Astrocyte of the spinal cord (primary cell): ENCODE measurements at places on chromosomes 2 and 18.

DNA sequence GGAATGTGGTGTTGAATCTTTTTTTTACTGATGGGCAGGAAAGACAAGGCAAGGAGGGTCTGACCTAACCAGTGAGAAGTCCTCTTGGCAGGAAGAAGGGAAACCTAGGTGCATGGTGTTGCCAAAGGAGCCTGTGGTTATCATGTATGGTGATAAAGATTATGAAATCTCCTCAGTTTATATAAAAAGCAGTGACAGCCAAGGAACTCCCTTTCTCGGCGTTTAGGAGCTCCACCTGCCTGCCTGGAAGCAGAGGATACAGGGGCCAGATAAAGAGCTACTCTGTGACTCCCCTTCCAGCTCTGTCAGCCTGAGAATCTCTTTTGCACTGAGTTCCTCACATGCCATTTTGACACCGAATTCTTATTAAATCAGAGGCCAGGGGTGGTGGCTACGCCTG, 26.1 kb downstream of the COLEC12 start:
- no peak for DNase-seq

GRCh38 chr2:134771313-134771801, 52.6 kb upstream of the TMEM163 start:
- no peak for DNase-seq

GRCh38 chr2:43319541-43319940, 93.1 kb upstream of the ZFP36L2 start:
- no peak for DNase-seq

- no peak for DNase-seq
Observed at GRCh38 chr2:235055891-235056516, 104.2 kb downstream of the SH3BP4 start.

- DNase-seq = no peak
Observed at GRCh38 chr2:136323935-136324334, 206.0 kb upstream of the CXCR4 start.

- no peak for DNase-seq
Observed at GRCh38 chr2:20400787-20401488, 45.9 kb upstream of the RHOB start.

DNA sequence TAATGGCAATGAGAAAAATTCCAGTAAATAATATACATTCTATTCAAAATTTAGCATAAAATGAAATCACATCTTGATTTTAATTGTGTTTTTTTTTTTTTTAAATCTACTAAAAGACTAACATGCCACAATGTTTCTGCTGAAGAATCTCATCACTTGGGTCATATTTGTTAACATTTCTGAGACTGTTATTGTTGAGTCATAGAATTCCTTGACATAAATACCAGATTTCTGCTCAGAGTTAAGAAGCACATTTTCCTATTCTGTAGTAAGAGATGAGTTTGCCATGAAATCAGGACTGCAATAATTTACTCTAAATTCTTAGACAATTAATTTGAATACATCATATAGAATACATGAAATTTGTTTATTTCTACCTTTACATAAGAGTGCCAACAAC, 154.9 kb upstream of the KYNU start:
- peak; percentile 48 for DNase-seq

- no peak for DNase-seq
Observed at GRCh38 chr2:26964446-26965130, 5.8 kb upstream of the MAPRE3 start.

DNA sequence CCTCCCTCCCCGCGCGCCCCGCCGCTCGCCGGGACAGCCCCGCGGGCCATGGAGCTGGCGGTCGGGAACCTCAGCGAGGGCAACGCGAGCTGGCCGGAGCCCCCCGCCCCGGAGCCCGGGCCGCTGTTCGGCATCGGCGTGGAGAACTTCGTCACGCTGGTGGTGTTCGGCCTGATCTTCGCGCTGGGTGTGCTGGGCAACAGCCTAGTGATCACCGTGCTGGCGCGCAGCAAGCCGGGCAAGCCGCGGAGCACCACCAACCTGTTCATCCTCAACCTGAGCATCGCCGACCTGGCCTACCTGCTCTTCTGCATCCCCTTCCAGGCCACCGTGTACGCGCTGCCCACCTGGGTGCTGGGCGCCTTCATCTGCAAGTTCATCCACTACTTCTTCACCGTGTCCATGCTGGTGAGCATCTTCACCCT, 865 bp downstream of the GALR1 start:
- DNase-seq = no peak

DNA sequence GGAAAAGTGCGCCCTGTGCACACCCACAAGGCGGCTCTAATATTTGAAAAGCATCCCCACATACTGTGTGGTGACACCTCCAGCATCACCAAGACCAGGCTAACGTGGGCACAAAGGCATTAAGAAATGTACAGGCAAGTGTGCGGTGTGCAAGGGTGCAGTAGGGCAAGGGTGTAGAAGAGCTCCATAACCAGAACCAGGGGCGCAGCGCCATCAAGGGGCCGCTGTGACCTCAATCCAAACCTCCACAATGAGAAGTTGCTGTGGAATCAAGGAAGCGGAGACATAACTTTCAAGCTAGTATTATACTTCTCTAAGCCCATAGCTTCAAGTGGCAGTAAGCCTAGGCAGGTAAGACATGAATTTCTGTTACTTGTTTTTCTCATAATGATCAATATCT, 13.0 kb downstream of the L3MBTL4 start:
- DNase-seq = no peak

- DNase-seq = no peak
Observed at GRCh38 chr2:96664366-96664925, 21.9 kb downstream of the FER1L5 start.

DNA sequence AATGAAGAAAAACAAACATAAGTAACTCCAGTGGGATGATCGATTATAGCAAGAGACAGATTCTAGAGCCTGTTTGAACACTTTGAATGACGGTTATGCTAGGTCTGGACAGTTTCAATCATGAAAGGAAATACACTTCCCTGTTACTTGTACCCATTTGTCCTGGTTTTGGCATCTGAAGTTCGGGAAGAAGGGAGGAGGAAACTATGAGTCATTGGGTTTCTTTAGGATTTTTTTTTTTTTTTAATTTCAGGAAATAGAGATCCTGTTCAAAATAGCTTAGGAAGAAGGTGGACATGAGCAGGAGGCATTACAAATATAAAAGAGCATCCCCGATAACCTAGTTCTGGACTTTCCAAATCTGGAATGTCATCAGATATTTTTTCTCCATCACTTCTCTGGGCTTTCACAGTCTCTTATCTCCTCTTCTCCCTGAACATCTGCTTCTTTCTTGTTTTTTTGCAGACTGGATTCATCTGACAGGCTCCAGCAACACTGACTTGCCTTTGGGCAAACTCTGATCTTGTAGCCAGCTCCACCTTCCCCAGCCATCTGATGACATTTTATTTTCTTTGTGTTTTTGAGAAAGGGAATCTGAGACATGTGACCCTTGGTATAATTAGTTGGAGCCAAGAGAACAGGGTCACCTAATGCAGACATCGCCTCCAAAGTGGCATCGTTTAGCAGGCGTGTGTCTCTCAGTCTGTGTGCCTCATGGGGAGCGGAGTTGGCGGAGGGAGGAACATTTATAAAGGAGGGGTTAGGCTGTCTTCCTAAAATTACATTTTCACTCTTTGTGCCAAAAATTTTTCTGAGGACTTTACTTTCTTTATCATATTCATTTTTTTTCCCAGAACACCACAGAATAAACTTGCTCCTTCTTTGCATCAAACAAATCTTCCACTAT, 195.3 kb upstream of the EPHA4 start:
- peak; percentile 9 for DNase-seq

DNA sequence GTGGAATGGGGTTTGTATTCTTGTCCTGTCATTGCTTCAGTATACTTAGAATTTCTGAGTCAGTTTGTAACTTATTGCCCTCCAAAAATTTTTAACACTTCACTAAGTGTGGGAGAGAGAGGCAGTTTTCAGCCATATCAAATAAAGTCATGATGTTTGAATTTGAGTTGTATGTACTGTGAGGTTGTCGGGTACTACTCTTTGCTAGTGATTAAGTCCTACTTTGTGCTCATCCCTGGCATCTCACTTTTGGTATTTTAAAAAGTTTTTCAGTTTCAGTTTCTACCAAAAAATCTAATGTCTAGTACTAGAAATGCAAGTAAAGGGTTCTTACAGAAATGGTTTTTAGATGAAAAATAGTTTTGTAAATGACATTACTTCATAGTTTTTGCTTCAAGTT, 40.7 kb downstream of the EIF5B start:
- DNase-seq = no peak

DNA sequence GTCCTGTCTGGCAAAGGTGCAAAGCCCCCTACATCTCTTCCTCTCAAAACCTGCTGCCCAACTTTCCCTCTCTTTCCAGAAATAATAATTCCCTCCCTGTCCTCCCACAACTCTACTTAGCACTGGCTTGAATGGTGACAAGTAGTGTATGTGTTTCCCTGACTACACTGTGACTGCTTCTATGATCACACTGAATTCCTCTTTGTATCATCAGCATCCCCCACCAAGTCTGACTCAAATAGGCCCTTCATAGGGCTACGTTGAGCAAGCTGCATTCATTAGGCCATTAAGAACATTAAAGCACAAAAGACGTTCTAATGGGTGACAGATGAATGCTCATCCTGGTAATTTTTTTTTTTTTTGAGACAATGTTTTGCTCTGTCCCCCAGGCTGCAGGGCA, 13.7 kb upstream of the ST3GAL5 start:
- DNase-seq = peak; percentile 43

GRCh38 chr2:45736757-45737704, 85.6 kb downstream of the PRKCE start:
- DNase-seq = no peak

DNA sequence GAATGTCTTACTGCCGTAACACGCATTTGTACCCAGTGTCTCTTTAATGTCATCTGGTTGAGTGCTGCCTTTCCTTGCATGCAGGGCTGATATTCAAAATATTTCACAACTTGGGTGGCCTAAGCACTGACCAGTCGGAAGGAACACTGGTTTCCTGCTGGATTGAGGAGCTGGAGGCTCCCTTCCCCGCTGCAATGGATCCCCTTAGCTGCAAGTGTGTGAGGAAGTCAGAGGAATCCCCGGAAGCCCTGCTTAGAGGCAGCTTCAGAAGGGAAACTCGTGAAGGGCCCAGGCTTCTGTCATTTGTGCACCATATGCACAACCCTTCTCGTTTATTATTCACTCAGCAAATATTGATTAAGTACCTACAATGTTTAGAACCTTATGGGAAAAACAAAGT, 33.2 kb upstream of the SP3 start:
- no peak for DNase-seq

GRCh38 chr18:72407048-72407447, 137.1 kb downstream of the CBLN2 start:
- no peak for DNase-seq

DNA sequence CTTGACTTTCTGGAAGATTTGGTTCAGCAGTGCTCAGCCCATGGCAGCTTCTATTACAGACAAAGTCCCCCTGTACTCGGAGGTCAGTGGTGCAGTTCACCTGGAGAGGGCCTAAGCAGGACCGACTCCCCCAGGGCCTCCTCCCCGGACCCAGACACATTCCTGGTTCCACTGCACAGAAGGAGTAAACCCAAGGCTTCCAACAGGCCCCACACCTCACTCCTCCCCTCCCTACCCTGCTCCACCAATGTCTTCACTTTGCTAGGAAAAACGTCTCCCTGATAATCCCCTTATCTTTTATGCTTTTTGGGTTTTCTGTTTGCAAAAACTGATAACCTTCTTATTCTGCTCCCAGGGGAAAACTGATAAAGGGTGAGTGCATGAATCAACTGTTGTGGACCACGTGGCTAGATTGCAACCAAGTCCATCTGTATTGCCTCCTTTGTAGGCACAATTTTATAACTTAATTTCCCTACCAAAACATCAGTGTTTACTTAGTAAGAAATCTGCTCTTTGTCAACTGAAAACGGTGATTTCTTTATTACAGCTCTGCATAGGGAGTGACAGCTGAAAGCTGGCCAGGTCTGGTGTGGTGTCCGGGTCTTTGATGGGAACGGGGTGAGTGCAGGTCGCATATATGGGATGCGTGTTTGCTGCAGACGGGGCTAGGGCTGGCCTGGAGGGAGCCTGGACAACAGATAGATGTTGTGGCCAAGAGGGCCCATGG, 202.5 kb downstream of the GLI2 start:
- peak; percentile 32 for DNase-seq
